ELR (cell line): ENCODE measurements at places on chromosomes 12 and 14.

DNA sequence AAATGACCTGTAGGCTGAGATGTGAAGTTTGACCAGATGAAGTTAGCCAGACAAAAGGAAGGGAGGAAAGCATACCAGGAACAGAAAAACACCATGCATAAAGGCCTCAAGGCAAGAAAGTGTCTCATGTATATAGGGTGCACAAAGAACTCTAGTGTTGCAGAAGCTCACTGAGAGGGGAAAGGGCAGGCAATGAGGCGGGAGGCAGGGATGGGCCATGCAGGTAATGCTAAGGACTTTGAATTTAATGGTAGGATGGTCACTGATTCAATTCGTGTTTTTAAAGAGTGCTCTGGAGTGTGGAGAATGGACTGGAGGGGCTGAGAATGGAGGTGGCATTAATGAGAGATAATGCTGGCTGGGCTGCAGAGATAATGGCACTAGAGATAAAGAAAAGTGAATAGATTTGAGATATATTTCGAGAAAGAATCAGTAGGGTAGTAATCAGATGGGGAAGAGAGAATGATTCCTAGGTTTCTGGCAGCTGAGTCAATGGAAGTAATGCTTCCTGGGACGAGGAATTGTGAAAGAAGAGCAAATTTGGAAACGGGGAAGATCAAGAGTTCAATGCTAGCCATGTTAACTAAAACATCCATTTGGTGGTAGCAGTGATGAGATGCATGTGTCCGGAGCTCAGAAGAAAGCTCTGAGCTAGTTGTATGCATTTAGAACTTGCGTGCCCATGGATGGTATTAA is 43.1 kb downstream of the LIMA1 start:
- DNase-seq = no peak

DNA sequence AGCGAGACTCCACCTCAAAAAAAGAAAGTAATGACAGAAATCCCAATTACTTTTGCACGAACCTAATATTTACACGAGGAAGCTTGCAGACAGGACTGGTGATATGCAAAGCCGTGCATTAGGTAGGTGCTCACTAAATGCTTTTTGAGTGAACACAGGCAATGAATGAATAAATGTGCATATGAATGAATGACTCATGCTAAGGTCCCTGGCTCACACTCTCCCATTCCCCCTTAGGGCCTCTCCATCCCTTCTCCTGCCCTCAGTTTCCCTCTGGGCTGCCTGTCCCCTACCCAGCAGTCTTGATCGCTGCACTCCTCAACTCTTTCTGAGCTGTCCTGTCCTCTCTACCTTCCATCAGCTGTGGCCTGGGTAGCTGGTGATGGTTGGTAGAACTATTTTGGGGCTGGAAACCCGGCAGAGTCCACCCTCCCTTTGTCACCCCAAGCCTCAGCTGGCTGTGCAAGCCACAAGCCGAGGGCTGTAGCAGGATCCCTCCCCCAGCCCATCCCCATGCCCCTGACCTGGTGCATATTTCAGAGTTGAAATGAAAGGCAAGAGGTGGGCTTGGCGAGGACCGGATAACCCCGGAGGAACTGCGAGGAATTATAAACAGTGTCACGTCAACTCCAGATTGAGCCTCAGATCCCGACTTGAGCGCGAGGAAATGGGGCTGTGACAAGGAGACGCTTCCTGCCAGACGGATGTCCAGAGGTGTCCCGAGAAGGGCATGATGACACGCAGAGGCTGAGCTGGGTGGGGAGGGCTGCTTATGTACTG is 191.7 kb upstream of the GSC start:
- no peak for DNase-seq

GRCh38 chr12:90593596-90594295 is 361.2 kb downstream of the CCER1 start:
- DNase-seq = no peak

DNA sequence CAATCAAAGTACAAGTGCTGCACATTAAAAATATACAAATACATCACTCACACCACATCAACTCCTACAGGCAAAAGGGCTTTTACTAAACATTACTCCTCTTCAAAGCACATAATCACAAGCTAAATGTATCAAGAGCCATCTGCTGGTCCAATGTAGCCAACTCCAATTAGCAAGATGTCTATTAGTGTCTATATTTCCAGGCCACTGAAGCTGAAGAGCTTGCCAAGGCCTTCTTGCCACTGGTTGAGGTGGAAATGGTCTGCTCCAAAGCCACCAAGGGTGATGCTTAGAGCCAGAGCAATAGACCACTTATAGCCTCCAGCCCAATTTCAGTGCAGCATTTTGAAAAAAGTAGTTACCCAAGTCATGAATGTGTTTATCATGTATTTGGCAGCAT is 54.4 kb downstream of the RASSF9 start:
- no peak for DNase-seq

- no peak for DNase-seq
Measured at GRCh38 chr12:94240171-94240570, 91.8 kb downstream of the PLXNC1 start.

GRCh38 chr12:67742461-67742860 is 93.9 kb downstream of the DYRK2 start:
- no peak for DNase-seq

DNA sequence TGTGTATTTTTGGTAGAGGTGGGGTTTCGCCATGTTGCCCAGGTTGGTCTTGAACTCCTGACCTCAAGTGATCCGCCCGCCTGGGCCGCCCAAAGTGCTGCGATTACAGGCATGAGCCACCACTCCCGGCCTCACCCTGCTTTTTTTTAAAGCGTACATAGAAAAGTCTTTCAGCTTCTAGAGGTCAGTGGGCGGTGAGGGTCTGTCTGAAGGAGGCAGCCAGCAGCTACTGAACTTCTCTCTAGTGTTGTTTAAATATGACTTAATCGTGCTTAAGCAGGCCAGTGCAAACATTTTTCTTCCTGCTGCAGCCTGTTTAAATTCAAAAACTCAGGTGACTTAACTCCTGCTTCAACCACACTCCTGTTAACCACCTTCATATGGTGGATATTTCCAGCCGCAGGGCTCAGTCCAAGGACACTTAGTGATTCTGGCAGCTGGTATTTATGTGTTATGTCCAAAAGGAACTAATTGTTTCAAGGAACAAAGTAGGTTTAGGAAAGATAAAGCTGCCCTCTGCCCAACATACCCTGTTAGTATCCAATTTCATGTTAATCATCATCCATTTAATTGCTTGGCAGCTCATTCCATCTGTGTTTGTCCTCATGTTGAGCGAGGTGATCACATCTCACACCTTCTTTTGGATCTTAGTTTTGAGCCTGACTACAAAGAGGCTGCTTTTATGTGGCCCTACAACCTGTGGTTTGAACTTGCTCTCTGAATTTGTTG is 2.0 kb downstream of the PRKAB1 start:
- no peak for DNase-seq

DNA sequence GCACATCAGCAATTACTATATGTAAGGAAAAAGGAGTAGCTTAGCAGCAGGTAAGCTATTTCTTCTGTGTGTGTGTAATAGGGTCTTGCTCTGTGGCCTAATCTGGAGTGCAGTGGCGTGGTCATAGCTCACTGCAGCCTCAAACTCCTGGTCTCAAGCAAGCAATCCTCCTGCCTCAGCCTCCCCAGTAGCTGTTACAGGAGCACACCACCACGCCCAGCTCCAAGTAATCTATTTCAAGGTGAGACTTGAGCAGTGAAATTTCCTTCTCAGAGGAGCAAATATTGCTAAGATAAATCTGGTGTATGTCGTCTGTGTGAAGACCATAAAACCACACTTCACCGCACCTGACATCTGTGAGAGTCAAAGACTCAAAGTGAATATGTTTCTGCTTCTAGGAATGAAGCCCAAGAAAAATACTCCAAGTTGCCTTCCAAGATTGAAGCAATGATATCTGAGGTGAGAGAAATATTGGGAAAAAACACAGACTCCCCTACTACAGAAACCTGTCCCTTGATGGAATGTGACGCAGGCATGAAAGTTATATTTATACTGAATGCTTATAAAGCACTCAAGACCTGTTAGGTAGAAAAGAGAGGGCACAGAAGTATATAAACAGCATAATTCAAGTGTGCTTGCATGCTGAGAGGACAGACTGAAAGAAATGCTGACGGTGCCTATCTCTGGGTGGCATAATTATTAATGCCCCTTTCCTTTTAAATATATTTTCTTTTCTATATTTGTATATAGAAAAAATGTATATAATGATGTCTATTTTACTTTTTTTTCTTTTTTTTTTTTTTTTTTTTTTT is 2.5 kb upstream of the SELPLG start:
- DNase-seq = no peak

DNA sequence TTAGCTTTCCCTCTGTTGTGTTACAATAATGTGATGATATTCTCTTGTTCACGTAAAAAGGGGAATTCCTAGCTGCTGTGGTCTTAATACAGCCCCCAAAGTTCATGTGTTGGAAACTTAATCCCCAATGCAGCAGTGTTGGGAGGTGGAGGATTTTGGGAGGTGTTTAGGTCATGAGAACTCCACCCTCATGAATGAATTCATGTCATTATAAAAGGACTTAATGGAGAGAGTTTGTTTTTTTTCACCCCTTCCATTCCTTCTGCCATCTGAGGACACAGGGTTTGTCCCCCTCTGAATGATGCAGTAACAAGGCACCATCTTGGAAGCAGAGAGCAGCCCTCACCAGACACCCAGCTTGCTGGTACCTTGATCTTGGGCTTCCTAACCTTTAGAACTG is 253.4 kb upstream of the DDHD1 start:
- no peak for DNase-seq

DNA sequence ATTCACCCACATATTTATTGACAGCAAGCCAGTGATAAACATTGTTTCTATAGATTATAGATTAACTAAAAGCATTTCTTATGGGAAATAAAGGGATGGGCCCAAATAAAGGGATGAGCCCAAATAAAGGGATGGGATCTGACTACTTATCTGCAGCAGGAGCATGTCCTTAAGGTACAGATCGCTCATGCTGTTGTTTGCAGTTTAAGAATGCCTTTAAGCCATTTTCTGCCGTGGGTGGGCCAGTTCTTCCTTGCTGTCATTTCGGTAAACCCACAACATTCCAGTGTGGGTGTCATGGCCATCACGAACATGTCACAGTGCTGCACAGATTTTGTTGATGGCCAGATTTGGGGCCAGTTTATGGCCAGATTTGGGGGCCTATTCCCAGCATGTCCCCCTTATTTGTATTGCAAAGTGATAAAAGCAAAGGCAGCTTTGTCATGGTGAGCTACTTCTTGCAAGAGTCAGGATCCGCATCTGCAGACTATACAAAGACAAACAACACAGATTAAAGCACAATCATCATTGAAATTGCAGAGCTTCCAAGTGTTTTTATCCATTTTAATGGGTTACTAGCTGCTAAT is 700.7 kb downstream of the LRFN5 start:
- DNase-seq = no peak

- DNase-seq = no peak
Measured at GRCh38 chr12:15754233-15754632, 35.0 kb downstream of the EPS8 start.

GRCh38 chr12:92075425-92075914 is 70.2 kb downstream of the BTG1 start:
- peak; percentile 68 for DNase-seq

GRCh38 chr12:132305991-132306884 is 23.2 kb downstream of the GALNT9 start:
- no peak for DNase-seq

- DNase-seq = no peak
Measured at GRCh38 chr14:90551733-90552464, 155.1 kb downstream of the CALM1 start.

DNA sequence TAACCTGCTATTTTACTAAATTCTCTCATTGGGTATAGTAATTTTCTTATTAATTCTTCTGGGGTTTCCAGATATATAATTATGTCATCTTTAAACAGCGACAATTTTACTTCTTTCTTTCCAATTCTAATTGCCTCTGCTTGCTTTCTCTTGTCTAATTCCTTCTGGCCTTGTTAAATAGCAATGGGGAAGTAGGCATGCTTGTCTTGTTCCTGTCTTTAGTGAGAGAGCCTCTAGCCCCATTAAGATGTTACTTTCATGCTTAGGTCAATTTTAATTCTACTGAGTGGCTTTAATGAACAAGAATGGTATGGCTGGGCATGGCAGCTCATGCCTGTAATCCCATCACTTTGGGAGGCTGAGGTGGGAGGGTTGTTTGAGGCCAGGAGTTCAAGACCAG is 31.7 kb downstream of the LRTM2 start:
- DNase-seq = no peak

GRCh38 chr14:69042787-69043444 is 63.8 kb upstream of the ACTN1 start:
- DNase-seq = no peak

GRCh38 chr12:14903386-14904098 is 17.9 kb upstream of the MGP start:
- DNase-seq = no peak

DNA sequence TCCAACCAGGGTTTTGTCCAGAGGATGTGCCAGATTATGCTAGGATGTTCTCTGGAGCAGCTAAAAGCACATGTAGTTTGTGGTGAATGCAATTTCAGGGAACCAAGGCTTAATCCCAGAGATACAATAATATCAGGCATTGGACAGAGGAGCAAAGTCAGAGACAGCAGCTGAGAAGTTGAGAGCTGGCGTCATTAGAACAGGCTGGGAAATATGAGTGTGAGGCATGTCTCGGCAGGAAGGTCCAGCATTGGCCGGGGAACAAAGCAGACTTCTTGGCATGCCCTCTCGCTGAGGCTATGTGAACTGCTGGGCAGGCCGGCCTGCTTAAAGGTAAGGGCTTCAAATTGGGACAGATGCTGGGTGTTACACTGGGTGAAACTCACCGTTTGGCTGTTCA is 125.4 kb downstream of the CAND1 start:
- no peak for DNase-seq

DNA sequence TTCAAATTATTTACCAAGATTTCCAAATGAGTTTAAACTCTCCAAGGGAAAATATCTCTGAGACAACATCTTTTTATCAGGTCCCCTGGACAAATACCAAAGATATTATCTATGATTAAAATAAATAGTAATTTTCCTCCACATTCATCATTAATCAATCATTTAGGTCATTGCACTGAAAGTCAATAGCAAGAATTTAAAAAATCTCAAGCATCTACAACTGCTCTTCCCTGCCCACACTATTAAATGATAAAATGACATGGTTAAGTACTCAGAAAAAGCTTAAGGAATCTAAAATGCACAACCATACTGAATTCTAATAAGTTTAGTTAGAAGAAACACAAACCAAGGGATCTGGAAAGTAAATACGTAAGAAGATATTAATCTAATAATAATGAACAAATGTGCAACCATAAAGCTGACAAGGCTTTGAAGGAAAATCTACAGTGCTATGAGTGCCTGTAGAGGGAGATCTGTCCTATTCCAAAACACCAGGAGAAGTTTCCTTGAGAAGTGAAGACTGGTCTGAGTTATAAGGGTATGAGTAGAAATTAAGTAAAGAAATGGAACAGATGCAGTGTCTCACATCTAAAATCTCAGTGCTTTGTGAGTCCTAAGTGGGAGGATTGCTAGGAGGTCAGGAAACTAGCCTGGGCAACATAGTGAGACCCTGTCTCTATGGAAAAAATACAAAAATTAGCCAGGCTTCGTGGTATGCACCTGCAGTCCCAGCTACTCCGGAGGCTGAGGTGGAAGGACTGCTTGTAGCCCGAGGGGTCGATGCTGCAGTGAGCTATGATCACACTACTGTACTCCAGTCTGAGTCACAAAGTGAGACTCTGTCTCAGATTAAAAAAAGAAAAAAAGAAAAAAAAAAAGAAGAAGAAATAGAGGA is 19.2 kb downstream of the INTS13 start:
- DNase-seq = peak; percentile 42

GRCh38 chr12:41336041-41336549 is 148.0 kb downstream of the PDZRN4 start:
- no peak for DNase-seq

GRCh38 chr12:101962486-101962885 is 85.1 kb downstream of the DRAM1 start:
- peak; percentile 43 for DNase-seq
